ENCODE measurements at places on chromosomes 7 and 10.

DNA sequence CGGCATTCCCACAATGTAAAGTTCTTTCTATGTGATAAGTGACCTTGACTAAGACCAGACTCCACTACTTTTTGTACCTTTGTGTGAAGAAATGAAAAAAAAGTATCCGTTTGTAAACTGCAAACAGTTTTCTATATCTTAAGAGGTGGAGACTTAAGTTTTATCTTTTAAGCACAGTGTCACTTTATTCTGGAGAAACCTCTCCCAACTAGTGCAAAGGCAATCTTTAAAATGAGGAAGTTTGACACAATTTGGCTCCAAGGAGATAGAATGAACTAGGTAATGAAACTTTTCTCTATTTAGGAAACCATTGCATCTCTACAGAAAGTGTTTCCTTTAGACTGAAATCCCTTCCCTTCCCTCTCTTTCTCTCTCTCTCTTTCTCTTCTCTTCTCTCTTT is 122.9 kb downstream of the SAMD9 start:
- DNase-seq = no peak

- DNase-seq = no peak
Measured at GRCh38 chr10:110074758-110075671, 67.2 kb downstream of the ADD3 start.

DNA sequence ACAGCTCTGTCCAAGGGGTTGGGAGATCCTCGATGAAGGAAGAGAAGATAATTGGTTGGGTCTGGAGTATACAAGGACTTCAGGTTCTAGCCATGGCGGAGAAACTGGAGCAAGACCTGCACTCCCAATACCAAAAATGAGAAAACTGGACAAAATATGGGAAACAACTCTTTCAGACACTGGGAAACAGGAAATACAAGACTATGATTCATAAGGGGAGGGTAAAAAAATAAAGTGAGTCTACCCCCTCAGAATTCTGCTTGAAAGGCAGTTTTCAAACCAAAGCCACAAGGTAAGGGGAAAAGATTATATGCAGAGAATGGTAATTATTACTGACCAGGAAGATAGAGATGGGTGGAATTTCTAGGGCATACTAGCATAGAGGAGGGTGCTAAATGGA is 10.2 kb upstream of the SEC61G start:
- DNase-seq = no peak

DNA sequence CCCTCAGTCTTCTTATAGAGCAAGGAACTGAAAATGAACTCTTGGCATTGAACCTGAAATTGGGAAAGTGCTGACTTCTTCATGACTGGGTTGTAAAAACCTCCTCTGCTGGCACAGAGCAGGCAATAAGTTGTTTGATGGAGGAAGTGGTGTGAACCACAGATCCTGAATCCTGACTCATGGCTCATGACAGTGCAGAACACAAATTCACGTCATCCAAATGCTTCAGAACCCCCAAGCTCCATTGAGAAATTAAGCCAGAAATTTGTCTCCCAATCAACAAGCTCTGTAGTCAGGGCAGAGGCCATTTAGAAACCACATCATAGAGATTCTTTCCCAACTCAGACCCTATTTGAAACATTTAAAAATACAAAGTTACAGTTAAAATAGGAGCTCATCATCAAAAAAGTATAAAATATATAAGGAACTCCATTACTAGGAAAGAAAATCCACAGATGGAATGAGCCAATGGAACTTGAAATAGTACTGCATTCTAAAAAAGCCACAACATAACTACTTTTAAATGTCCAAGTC is 10.3 kb upstream of the STK17A start:
- DNase-seq = peak; percentile 20

All from DMS53 (cell line).